Posterior cingulate gyrus (tissue), 11 donors: ENCODE measurements at places on chromosomes 3 and 15.

GRCh38 chr3:180188512-180189309 lies 152.0 kb upstream of the PEX5L start:
- no peak for DNase-seq

- DNase-seq: no peak
Observed at GRCh38 chr3:126034481-126035361, 49.2 kb downstream of the SLC41A3 start.

DNA sequence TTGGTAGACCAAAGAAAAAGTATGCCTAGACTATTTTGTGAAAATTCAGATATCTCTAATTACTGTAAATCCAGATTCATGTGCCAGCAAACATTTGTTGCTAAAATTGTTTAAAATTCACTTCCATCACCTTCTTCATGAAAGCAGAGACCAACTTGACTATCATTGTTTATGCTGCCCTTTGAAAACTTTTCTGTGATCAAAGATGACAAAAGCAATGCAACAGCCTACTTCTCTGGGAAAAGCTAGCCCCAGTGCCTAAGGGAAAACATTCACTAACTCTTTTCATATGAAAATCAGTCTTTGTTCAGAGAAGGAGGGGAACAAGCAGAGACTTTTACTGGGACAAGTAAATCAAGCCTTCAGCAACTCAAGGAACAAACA lies 178.0 kb upstream of the P2RY1 start:
- no peak for DNase-seq

DNA sequence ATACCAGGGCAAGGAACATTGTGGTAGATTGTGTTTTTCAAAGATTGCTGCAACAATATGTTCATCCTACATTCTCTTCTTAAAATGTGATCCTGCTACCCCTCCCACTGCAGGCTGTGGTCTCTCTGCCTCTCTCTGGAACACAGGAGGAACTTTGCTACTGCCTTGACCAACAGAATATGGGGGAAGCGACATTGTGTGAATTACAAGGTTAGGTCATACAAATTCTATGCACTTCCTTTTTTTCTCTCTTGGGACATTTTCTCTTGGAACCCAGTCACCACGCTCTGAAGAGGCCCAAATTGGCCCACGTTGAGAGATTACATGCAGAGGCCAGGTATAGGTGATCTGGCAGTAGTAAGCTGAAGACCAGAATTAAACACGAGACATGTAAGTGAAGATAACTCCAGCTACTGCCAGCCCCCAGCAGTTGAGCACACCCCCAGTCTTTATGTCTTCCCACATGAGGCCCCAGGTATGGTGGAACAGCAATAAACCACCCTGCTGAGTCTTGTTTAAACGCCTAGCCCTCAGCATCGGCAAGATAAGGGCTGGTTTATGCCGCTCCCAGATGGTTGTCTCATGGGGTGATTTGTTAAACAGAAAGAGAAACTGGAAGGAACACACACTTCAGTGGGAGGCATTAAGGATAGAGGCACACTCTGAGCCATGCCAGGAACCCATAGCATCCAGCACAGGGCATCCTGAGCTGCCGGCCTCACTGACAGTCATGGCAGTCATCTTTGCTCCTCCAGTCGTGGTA lies 59.9 kb downstream of the FAM43A start:
- DNase-seq: no peak

DNA sequence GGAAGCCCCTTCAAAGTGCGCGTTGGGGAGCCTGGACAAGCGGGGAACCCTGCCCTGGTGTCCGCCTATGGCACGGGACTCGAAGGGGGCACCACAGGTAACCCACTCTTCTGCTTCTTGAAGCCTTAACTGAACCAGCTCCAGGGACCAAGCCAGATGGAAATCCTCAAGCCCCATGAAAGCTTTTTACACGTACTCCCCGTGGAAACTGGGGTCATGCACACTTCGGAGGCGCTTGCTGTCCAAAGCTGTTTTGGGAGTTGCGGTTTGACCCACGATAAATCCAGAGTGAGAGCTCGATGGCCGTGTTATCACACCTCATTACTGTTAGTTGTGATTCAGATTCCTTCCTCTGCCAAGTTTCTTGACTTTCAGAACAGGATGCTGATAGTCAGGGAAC lies 47.5 kb downstream of the DNASE1L3 start:
- no peak for DNase-seq
